ENCODE measurements at places on chromosomes 2 and 18.
A peak's percentile ranks its signal among the peaks of the same experiment; 100 is the strongest.

GRCh38 chr18:48811401-48811800 lies 139.4 kb downstream of the SMAD7 start:
- DNase-seq: no peak

GRCh38 chr2:169573974-169574299 lies 272 bp upstream of the FASTKD1 start:
- DNase-seq: peak; percentile 16

GRCh38 chr18:23856466-23857163 lies 157.9 kb upstream of the TTC39C start:
- DNase-seq: no peak

GRCh38 chr18:43405097-43405496 lies 127.8 kb upstream of the SYT4 start:
- no peak for DNase-seq

- DNase-seq: no peak
Measured at GRCh38 chr2:180038997-180039396, 31.9 kb upstream of the CWC22 start.

DNA sequence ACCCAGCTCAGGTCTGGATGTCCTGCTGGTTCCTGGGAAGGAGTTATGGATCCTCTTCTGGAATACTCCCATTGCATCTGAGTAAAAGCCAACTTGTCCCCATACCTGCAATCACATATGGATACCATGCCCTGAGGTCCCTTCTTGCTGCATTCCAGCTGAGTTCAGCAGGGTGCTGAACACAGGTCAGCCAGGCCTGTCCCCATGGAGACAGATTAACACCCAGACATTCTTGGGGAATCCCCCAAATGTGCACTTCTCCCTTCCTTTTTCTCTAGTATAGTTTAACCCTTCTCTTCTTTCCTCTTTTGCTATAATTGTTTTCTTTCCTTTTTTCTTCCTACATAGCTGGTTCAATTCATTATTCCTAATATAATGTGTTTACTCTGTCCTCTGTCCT lies 799.6 kb upstream of the HS6ST1 start:
- DNase-seq: no peak

GRCh38 chr18:61551586-61551985 lies 218.4 kb downstream of the CDH20 start:
- DNase-seq: peak; percentile 70

DNA sequence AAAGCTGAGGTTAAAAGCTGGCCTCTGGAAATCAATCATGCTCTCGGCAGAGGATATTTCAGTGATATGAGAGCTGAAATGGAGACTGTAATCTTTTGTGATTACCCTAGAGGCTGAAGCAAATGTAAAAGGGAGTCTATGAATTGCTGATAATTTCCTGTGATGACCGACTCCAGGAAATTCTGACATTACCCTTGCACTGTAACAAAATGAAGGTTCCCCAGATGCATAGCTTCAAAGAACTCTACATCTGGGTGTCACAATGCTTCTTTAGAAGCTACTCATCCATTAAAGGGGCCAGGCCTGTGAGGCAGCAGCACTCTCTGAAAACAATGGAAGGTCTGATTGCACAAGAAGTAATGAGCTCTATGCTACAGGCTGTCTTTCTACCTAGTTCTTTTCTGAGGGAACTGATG lies 268.2 kb upstream of the SESTD1 start:
- DNase-seq: no peak

GRCh38 chr2:98521266-98521665 lies 76.6 kb downstream of the INPP4A start:
- no peak for DNase-seq

DNA sequence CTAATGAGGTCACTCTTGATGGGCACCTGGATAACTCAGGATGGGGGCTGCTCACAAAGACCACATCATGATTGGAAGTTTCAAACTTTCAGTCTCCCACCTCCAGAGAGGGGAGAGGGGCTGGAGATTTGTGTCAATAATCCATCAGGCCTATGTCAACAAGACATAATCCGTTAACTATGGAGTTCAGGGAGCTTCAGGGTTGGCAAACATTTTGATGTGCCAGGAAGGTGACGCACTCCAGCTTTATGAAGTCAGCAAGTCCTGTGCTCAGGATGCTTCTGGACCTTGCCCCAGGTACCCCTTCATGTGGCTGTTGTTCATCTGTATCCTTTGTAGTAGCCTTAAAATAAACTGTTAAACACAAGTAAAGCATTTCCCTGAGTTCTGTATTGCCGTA lies 19.0 kb downstream of the SKA1 start:
- DNase-seq: no peak

GRCh38 chr2:201466050-201466675 lies 14.6 kb downstream of the STRADB start:
- DNase-seq: no peak

DNA sequence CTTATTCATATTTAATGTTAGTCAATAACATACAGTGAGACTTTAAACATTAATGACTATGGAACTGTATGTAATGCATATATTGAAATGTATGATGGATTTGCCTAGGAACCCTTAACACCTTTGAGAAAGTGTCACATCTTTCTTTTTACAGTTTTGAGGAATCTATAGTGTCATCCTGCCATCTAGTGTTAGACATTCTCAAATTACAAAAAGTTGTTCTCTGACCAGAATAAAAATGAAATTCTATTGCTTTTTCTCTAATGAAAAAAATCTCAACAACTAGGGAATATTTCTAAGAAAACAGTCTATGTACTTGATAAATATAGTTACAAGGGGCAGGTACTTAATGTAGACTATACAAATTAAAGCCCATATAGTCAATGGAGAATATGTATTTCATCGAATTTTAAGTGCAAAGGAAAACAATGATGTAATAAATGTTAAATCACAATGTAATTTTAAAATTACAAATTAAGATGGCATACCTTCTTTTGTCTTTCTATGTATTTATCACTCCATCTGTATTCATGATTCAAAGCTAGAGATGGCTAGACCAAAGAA lies 5.1 kb upstream of the CALCRL start:
- DNase-seq: peak; percentile 17

GRCh38 chr18:56307354-56308170 lies 330.8 kb downstream of the TXNL1 start:
- no peak for DNase-seq

- DNase-seq: no peak
Measured at GRCh38 chr2:32379352-32379751, 22.5 kb downstream of the BIRC6 start.

- DNase-seq: peak; percentile 18
Measured at GRCh38 chr2:85797921-85798320, 44.1 kb downstream of the ATOH8 start.

- no peak for DNase-seq
Measured at GRCh38 chr2:230794497-230794896, 70.2 kb upstream of the ITM2C start.

- no peak for DNase-seq
Measured at GRCh38 chr18:25278394-25278793, 73.6 kb downstream of the ZNF521 start.

DNA sequence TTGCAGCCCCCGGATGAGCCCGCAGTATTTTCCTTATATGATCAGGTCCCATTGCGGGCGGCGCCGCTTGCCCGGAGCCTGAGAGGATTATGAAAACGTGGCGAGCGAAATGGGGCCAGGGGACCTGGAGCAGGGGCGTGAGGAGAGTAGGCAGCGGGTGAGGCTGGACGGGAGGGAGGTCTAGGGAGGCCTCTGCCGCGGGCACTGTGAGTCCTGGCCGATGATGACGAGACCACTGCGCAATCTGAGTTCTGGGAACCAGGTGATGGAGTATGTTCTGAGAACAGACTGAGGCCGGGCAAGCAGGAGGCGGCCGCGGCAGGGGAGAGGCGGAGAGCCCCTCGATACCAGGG lies 790 bp upstream of the ACAA2 start:
- DNase-seq: peak; percentile 66

DNA sequence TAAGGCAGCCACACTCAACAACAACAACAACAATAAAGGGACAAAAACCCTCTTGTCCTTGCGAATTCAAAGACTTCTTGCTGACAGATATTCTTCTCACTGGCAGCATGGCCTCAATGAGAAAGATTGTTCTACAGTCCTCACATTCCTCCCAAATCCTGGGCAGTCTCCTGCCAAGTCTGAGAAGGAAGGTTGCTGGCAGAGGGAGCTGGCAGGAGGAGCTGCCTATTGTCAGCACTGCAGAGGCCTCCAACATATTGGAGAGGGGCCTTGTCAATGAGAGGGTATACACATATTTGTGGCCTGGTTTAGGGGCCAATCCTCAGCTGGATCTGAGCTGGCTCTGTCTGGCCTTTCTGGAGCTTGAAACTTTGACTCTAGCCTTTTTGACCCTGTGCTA lies 63.5 kb downstream of the LAMA3 start:
- no peak for DNase-seq

GRCh38 chr18:76389716-76390115 lies 105.3 kb downstream of the ZNF516 start:
- no peak for DNase-seq

DNA sequence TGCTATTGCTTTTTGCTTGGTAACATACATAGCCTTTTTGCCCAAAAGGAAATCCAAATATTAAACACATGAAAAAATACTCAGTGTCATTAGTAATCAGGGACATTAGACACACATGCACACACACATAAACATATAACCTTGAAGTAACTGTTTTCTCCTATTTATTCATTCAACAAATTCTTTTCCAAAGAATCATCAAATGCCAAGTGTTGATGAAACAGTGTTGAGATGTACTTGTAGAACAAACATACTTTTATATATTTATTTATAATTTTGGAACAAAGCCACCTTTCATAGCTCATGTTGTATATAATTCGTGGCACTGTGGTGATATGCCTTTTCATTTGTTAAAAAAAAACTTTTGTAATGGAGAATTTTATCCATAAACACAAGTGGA lies 81.0 kb downstream of the APLF start:
- DNase-seq: no peak

GRCh38 chr2:237932731-237933131 lies 34.1 kb upstream of the UBE2F start:
- no peak for DNase-seq

DNA sequence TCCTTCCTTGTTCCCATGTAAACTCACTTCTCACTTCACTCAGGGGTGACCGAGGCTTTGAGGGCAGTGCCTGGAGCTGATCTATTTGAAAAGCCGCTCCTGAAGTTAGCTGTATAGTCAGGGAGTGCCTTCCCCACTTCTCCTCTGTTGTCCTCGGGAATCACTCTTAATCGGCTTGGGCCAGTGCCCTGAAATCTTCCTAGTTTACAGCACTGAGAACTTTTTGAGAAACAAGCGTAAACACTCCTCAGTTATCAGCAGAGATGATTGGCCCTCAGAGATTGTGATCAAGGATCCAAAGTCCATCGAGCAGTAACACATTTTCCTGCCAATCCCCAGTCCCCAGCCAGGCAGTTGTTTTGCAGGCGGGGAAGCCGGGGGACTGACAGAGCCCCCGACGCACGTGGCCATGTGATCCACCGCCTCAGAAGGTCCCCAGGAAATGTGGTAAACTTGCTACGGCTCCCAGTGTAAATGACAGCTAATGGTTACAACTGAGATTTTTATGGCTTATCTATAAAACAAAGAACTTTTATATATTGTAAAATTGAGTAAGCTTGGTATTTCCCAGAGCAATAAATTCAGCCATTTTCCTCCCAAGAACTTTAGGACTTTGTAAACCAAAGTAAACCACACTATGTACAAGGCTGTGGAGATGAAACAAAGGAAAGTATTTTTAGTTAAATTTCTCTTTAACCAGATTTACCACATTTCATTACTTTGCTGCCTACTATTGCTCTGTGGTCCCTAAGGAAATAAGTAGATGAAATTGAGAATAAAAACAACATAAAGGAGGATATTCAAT lies 53.5 kb downstream of the C18orf63 start:
- DNase-seq: no peak

- DNase-seq: no peak
Measured at GRCh38 chr2:176415174-176415895, 146.1 kb downstream of the MTX2 start.

- DNase-seq: no peak
Measured at GRCh38 chr2:62306751-62307468, 111.0 kb downstream of the B3GNT2 start.

DNA sequence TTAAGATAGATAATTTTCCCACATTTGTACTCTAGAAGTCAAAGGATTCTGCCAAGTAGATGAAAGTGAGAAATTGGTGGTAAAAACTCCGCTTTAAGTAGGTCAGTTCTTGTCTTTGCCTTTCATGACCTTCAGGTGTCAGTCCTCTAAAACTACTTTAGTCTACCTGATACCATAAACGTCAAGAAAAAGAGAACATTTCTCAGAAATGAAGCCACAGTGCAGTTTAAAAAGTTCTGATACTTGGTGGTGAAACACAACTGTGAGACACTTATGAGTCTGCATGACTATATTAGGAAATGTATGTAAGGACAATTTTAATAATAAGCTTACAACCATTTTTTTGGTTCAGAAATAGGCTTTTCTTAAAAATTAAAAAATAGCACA lies 583.3 kb downstream of the SATB2 start:
- no peak for DNase-seq

DNA sequence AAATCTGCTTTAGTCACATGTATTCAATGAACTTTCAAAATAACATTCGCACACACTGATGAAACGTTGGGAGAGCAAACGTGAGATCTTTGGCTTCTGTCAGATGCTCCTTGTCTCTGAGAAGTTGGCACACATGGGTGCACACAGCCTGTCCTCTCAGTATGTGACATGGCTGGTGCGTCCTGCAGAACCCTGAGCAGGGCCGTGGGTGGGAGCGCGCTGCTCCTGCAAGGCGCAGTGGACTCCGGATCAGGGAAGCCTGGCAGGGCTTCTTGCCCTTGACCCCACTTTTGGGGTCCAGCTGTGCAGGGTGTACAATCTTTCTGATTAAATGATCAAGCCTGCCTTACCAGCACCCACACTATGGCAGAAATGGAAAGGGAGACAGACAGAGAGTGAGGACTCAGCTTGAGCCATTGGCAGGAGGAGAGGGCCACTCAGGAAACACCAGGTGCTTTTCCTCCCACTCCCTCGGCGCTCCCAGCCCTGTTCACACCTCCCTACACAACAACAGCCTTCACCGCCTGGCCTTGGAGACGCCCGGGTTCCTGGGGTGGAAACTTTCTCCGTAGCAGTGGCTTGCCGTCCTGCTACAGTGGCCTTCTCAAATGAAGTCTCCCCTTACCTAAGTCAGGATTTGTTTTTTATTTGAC lies 108.4 kb upstream of the SNTG2 start:
- no peak for DNase-seq

GRCh38 chr2:216934623-216935022 lies 74.8 kb upstream of the TNP1 start:
- no peak for DNase-seq

DNA sequence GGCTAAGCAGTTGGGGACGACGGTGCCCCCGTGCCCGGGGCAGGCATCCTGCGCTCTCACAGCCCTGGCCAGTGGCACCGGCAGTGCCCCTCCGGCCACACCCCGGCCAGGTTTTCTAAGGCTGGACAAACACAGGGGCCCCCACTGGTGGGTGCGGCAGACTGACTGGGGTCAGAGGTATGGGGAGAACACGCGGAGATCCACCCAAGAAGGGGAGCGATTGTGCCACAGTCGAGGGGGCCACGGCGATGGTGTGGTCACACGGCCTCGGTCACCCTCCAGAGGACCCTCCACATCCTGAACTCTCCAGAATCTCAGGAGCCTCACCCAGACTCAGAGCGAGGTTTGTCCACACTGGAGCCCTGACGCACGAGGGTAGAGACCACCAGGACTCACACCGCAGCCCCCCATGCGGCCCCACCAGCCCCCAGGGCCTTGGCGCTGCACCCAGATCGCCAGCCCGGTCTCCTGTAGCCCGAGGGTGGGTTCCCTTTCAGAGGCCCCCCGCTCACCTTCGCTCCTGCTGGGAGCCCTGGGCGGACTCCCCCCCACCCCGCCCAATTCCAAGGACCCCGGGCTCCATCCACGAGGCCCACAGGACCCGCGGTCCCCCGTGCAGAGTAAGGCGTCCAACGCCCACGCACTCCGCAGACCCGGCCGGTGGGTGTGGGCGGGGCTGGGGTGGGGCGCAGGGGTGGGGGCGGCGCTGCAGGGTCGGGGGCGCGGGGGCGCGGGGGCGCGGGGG lies 15.2 kb downstream of the PDCD1 start:
- no peak for DNase-seq
